Retinal pigment epithelial cell (primary cell): ENCODE measurements at places on chromosomes 1 and 21.

DNA sequence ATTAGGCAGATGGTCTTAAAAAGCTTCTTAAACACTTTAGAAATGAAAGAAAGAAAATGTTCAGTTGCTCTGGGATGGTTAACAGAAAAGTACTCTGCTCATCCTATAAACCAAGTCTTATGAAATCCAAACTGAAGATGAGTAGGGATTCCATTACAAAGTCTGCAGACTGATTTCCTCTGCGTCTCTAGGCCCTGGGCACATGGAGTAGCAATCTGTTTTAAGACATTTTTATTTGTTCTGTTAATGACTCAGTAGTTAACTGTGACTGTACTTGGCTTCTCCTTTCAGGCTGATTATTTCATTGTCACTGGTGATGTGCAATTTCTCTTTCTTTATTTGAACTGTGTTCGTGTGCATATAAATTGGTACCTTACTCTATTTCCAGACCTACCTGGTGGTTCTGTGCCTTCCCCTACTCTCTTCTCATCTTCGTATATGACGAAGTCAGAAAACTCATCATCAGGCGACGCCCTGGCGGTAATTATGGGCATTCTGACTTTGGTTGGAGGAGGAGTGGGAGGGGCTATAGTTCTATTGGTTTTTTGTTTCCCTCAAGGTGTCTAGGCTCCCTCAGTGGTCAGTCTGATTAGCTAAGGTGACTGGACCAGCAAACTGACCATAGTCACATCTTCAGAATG is 30.6 kb downstream of the ATP1A1 start:
- no peak for DNase-seq

GRCh38 chr1:21939650-21940374 is 2.7 kb upstream of the HSPG2 start:
- peak; percentile 78 for DNase-seq

GRCh38 chr1:71001624-71002023 is 46.0 kb downstream of the PTGER3 start:
- DNase-seq: no peak

DNA sequence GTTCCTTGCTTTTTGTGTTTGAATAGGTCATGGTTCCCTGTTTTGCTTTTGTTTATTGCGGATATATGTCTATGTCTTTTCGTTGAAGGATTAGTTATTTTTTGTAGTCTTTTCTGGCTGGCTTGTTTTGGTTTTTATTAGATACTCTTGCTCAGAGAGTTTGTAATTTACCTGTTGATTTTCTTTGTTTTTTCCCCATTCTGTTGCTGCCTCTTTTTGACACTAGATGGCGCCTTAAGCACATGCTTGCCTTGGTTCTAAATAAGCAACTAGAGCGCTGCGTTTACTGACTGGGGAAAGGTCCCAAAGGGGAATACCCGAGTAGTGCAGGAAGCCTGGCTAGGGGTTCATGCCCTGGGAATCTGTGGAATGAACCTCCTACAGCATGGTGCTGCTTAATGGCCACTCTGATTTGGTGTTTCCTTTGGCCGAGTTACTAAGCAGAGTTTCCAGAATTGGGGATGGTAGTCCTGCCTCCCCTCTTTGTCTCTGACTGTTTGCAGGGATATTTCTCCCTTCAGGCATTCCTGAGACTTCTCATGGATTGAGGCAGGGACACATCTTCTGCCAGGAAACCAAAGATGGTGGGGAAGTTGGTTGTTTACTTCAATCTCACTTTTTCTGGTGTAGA is 143.2 kb downstream of the PTPRU start:
- DNase-seq: peak; percentile 5

GRCh38 chr1:3676581-3677470 is 24.5 kb downstream of the TP73 start:
- DNase-seq: no peak

GRCh38 chr1:92343061-92343460 is 44.2 kb downstream of the RPAP2 start:
- DNase-seq: peak; percentile 32

DNA sequence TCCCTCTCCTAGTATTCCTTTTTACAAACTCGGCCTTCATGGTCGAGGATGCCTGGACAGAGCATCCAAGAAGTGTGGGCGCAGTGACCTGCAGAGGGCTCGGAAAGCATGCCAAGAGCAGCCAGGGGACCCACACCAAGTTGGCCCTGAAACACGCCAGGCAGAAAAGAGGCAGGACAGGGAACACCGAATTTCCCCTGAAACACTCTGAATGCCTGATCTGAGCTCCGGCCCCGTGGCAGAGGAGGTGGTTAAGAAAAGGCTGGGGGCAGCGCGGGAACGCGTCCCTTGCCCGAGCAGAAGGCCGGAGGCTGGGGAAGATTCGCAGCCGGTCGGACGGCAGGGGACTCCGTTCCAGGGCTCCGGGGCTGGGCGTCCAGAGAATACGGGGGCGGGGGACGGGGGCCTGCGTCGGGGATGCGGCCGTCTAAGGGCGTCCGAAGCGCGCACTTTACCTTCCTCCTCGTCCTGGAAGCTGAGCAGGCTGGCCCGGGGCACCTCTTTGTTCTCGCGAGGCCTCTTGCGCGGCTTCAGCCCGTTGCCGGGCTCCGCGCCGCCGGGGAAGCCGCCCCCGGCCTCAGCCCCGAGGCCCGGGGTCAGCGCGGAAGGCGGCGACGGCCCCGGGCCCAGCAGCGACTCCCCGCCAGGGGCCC is 558 bp downstream of the PAXBP1 start:
- DNase-seq: peak; percentile 19

DNA sequence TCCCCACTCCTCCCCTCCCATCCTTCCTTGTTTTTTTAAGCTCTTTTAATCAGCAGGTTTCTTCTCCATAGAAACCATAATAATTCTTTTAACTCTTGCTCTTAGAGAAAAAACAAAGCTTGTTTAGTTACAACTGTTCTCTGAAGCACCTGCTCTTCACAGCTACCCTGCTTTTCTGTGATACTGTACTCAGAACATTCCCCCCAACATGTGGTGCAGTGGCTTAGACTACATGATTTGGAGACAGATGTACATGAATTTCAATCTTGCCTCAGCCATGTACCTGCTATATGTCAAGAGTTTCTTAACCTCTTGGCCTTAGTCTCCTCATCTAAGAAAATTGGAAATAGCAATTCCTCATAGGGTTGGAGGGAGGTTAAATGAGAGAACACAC is 33.5 kb downstream of the LAMC2 start:
- DNase-seq: no peak

DNA sequence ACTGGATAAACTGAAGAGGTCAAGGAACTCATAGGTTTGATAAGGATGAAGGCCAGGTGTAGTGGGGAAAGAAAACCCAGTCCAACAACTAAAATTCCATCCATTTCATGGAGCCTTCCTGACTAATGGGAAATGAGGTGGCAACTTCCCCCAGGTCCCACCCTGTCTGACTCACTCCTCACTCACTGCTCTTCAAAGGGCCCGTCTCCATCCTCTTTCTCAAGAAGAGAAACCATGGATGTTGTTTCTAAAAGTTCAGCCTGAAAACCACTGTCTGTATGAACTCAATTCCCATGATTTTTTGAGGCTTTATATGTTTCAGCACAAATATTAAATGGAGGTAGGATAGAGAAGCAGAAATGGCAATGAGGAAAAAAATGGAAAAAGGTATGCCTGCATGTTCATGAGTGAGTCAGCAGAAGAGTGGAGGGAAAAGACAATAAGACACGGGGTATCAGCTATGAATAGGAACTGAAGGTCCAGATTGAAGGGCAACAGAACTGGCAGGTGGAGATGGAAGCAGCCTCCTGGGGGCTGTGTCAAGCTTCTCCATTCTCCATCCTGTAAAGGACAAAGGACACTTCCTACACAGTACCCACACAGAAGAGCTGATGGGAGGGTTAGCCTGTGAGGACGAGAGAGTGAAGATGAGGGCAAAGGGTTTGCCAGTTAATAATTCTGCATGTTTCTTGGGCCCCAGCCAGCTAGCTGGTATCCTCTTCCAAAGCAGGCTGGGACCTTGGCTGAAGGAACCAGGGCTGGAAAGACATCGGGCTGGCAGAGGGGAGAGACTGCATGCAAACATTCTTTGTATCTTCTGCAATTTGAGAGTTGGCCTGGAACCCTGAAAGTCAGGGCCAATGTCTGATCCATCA is 5.5 kb upstream of the ELOVL1 start:
- no peak for DNase-seq

DNA sequence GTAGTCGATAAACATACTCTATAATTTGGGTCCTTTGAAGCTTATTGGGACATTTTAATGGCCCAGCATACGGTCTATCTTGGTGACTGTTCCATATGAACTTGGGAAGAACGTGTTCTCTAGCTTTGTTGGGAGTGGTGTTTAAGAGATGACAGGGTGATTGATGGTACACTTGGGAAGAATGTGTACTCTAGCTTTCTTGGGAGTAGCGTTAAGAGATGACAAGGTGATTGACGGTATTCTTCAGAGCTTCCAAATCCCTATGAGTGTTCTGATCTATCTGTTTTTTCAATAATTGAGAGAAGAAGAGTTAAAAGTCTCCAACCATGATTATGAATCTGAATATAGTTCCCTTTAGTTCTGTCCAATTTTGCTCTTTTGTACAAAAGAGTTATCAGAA is 9.4 kb downstream of the NPHP4 start:
- DNase-seq: no peak
